ENCODE measurements at places on chromosomes 5 and 9.

GRCh38 chr9:81848472-81848871, 79.8 kb upstream of the SPATA31D4 start:
- no peak for DNase-seq

DNA sequence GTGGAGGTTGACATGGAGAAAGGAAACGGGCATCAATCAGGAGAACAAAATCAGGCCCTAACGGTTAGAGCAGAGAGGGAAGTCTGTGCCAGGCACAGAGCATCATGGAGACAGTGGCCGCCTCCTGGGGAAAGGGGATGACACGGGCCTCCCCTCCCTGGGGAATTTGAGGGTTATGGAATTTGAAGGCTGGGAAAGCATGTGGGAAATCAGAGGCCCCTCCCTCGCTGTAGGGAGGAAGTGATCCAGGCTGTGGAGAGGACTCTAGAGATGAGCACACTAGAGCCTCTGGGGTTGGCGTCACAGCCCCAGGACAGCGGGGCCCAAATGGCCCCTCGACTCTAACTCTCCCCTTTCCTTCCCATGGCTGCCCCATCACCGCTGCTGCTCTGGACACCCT, 36.7 kb downstream of the PROP1 start:
- no peak for DNase-seq

DNA sequence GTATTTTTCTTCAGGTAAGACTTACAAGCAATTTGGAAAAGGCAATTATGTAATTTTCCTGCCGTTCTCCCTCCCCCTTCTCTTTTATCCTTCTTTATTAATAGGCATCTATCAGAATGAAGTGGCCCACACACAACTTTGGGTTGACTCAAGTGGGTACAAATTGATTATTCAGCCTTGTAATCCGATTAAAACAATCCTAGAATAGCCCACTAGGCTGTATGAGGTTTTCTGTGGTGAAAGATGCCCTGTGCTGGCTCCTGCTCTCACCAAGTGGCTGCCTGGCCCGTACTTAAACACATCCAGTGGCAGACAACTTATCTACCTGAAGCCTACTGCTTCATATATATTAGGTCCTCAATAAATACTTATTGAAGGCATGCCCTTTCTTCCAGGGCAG, 177.3 kb upstream of the C9orf72 start:
- peak; percentile 86 for DNase-seq

GRCh38 chr5:26329562-26330189, 708.7 kb downstream of the CDH9 start:
- peak; percentile 51 for DNase-seq

DNA sequence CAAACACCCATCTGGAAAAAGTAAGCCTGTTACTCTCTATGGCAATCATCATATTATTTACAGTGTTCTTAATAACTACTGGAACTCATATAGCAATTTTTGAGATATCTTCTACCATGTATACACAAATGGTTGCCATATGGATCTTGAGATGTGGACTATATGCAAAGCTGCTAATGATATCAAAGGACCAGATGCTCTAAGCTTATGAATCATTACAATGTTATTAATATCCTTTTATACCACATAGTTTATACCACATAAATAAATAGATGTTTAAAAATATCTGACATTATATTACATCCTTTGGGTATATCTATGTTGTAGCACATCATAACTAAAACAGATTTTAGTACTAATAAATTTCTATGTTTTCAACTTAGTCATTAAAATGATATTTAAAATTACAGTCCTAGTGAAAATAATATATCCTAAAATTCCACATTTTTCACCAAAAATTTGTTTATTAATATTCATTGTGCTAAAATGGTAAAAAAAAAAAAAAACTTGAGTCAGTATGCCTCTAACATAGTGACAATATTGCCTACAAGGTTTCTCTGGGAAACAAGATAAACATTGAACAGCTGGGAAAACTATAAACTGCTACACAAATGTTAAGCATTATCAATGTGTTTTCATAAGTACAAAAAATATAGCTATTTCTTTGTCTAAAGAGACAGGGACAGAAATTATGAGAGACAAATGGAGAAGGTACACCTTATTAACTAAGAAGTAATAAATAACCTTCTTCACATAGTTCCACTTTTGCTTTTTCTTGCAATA, 85.5 kb downstream of the DTWD2 start:
- DNase-seq: no peak

DNA sequence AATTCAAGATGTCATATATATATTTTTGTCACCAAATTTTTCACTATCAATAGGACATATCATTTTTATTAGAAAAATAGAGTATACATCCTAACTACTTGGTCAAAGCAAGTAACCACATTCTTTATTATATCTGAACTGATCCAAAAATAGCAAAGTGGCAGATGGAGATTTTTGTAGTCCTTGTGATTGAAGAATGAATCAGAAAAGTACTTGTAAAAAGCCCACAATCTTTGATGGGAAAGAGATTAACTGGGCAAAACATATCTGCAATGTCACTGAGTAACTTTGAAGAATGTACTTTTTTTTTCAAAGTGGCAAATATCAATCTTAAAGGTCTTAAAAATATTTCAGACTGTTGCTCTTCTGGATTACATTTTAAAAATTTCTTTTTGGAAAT, 1040.6 kb upstream of the SEMA6A start:
- DNase-seq: no peak

GRCh38 chr9:72615931-72616330, 94.5 kb downstream of the TMC1 start:
- DNase-seq: no peak

- DNase-seq: peak; percentile 83
These were observed 4.0 kb upstream of the GPSM1 start for GRCh38 chr9:136323371-136323789.

DNA sequence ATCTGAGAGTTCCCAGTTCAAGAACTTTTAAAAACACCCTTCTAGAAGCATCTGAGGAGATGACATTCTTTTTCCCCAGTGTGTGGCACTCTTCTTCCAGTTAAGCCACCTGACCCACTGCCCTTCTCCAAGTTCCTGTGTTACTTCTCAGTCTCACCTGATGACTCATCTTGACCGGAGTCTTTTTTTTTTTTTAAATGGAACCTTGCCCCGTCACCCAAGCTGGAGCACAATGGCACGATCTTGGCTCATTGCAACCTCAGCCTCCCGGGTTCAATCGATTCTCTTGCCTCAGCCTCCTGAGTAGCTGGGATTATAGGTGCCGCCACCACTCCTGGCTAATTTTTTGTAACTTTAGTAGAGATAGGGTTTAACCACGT, 224.1 kb upstream of the DAB2 start:
- no peak for DNase-seq

- no peak for DNase-seq
These were observed 89.2 kb upstream of the CAST start for GRCh38 chr5:96572864-96573512.

- no peak for DNase-seq
These were observed 191.3 kb downstream of the DMAC1 start for GRCh38 chr9:7608261-7608660.

DNA sequence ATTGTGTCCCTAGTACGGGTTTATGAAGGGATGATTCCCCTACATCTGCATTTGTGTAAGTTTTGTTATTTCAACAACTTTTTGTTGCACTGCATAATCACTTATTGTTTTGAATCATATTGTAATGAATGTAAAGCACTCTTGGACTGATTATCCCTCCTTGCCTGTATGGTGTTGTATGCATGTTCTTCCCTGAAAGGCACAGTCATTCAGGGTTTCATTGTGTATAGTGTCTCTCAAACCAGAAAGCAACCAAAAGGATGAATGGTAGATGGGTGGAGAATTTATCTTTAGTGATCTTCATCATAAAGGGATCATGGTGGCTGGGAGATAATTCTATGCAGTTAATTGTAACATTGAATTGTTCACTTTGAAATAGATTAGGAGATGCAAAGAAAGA, 247.3 kb downstream of the BRINP1 start:
- DNase-seq: no peak

DNA sequence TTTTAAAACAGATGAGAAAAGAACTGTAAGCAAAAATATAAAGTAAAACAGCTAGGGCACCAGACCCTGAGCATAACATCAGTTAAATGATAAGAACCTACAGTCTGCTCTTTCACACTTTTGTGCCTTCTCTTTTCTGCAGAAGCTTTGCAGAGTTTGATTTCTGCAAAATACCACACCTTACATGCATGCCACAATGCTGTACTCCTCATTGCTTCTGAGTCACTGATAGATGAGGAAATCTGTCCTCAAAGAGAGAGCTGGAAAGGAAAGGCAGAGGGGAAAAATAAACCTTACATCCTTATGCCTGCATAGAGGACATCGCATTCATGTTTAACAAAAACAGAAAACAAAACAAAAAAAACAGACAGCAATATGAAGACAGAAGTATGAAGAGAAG, 142.9 kb downstream of the ATPSCKMT start:
- no peak for DNase-seq

- no peak for DNase-seq
These were observed 251.1 kb upstream of the PPP1R2B start for GRCh38 chr5:156598964-156599363.

GRCh38 chr5:66864240-66864884, 268.2 kb downstream of the MAST4 start:
- no peak for DNase-seq

DNA sequence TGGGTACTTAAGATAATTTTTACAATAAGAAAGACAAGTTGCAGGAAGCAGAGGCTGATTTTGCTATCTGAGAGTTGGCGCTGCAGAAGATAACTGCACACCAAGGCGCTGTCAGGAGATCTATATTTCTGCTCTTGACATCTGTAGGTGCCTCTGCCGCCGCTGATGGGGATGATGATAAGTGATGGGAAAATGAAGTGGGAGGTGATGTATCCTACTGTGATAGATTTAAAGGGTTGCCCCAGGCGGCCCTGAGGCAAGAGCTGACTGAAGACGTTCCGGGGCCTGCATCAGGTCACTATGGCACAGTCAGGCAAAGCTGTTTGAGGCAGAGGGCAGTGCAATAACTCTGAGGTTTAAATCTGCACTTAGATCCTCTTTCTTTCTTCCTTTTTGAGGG, 78.1 kb downstream of the SNCAIP start:
- no peak for DNase-seq

DNA sequence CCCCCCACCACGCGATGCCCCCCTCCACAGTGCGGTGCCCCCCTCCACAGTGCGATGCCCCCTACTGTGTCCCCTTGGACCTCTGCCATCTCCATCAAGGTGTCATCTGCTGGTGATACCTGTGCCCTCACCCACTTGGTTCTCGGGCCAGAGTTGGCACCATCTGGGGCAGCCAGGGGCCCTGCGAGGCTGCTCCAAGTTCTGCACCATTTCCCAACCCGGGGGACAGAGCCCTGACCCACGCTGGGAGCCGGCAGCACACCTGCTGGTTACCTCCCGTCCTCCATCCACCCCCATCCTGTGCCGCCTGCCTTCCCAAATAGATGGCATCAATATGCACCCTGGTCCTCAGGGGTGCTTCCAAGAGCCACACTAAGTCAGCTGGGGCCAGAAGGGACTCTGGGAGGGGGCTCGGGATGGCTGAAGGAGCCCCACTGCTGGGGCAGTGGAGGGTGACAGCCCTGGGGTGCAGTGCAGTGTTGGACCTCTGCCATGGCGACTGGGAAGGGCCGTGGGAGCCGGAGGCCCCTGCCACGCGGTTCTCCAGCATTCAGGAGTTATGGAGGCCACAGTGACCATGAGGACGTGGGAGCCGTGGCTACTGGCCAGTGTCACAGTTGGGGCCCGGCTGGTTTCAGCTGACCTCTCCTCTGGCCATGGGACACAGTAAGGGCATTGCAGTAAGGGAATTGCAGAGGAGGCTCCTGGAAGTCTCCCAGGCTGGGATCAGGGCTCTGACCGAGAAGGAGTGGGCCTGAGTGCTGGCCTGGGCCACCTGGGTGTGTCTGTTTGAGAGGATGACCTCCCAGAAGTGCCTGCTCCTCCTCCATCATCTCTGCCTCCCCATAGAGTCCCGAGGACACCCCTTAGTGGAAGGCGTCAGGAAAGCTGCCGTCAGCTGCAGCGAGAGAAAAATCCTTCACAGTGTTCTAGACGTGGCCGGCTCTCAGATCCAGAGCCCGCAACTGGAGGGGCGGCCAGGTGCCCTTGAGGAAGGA, 44.2 kb upstream of the NOTCH1 start:
- no peak for DNase-seq

GRCh38 chr9:92507496-92507895, 25.2 kb upstream of the ASPN start:
- DNase-seq: no peak

DNA sequence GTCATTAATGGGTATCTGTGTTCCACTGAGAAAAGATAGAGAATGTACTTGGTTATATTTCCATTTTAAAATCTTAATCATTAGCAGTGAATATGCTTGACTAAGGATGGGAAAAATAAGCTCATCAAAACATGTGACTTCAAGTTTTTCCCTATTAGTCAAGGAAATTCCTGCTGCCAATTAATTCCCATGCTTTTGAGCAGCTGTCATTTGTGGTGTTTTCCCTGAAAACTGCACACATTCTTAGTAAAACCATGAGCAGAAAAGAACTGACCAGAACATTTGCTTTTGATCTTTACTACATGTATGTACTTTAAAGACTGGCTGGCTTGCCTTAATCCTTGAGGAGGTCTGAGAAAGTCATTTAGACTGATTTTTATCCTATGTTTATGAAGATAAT, 75.2 kb downstream of the AOPEP start:
- no peak for DNase-seq

DNA sequence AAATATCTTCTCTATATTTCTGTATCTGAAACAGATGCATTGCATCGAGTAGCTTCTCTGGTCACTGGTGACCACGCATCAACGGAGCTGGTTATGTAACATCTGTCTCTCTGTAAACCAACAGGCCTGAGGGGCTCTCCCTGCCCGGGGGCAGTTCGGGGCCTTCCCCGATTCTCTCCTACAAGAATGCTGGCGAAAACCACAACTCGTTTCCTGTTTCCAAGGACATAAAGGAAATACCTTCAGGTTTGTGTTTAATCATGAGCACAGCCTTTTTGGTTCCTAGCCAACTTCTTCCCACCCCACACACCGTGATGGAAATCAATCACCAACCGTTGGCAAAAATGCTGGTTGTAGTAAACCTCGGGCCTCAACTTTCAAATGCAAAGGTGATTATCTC, 25.1 kb downstream of the GDNF start:
- DNase-seq: no peak

GRCh38 chr9:23542438-23542837, 283.6 kb downstream of the ELAVL2 start:
- no peak for DNase-seq

DNA sequence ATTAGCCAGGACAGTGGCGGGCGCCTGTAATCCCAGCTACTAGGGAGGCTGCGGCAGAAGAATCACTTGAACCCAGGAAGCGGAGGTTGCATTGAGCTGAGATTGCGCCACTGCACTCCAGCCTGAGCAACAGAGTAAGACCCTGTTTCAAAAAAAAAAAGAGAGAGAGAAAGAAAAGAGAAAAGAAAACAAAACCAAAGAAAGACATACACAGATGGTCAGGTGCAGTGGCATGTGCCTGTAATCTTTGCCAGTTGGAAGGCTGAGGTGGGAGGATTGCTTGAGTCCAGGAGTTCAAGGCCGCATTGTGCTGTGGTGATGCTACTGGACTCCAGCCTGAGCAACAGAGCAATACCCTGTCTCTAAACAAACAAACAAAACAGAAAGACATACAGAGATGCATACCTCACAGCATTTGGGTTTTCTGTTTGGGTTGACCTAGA, 10.0 kb upstream of the PSAT1 start:
- no peak for DNase-seq

- DNase-seq: no peak
These were observed 590.2 kb upstream of the MEF2C start for GRCh38 chr5:89473196-89473595.

- no peak for DNase-seq
These were observed 390 bp upstream of the SNX2 start for GRCh38 chr5:122774519-122774860.

- no peak for DNase-seq
These were observed 202.2 kb upstream of the VLDLR start for GRCh38 chr9:2419347-2419746.

- no peak for DNase-seq
These were observed 19.6 kb downstream of the TCERG1 start for GRCh38 chr5:146466521-146467349.
